Activated CD4-positive, alpha-beta T cell treated with anti-CD3 and anti-CD28 coated beads for 24 hours (primary cell): ENCODE measurements at places on chromosomes 5 and 9.

- no peak for DNase-seq
Measured at GRCh38 chr5:174489215-174489614, 235.2 kb upstream of the MSX2 start.

- no peak for DNase-seq
Measured at GRCh38 chr9:137301081-137301947, 757 bp downstream of the NRARP start.

DNA sequence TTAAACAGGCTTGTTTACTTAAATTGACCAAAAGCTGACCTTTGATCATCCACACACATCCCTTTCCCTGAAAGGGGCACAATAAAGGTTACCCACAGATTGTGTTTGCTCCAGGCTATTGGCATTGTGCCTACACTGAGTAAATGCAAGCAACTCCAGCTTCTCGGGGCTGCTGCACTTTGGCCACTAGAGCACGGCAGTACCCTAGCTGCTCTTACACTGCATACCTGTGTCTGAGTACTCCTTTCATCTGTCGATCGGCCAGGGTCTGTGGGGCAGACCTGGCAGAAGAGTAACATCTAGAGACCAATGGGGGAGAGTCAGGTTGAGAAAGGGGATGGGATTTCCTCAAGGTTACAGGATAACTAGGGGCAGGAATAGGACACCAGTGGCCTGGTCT, 281.9 kb upstream of the NMUR2 start:
- DNase-seq = no peak

- DNase-seq = no peak
Measured at GRCh38 chr5:8934455-8934854, 611.4 kb downstream of the SEMA5A start.

DNA sequence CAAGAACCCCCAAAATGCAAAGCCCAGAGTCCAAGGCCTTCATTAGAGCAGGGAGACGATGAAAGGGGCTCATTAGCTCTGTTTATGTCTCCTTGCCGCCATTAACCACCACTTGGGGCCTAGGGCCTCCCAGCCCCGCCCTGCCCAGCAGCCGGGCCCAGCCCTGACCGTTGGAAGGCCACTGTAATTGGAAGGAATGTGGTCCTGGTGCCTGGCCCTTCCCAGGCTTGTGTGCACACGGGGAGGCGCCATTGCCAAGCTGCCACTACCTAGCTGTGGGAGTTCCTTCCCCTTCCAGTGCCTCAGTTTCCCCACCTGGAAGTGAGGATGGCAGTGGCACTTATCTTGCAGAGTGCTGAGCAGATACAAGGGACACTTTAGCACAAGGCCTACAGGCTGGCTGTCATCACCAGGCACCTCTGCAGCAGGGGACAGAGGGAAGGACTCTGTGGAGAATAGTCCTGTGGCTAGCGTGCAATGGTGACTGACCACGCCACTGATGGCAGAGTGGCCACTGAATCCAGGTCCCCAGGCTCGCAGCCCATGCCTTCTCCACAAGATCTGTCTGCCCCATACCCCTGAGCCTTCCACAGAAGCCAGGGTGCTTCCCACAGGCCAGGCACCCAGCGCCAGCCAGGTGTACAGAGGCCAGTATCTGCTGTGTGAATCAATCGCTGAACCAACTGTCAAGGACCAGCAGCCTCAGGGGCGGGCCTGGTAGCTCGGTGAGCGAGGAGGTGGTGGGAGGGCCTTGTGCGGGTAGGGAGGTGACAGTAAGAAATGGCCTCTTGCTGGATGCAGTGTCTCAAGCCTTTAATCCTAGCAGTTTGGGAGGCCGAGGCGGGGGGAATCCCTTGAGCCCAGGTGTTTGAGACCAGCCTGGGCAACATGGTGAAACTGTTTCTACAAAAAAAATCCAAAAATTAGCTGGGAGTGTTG, 20.8 kb downstream of the GBGT1 start:
- DNase-seq = no peak

DNA sequence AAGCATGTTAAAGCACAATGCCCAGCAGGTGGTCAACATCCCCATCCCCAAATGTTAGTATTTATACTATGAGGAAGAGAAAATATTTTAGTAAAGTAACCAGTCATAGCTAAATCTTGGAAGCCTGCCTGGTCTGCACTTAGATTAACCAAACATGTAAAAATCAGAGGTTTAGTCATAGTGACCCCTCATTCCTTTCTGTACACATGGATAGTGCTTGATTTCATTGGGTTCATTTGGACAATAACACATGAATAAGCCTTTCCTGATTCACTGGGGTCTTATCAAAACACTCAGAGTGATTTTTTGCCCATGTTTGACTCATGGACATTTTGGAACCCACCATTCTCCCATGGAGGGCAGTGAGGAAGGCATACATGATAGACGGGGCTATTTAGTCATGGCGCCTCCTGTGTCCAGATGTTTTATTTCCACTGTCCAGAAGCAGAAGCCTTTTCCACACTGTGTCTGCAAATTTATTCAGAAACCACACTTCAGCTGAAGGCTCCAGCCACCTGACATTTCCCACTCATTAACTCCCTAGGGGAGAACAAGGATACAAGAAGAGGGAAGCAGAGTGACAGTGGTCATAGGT, 32.5 kb downstream of the OR1J1 start:
- DNase-seq = no peak

DNA sequence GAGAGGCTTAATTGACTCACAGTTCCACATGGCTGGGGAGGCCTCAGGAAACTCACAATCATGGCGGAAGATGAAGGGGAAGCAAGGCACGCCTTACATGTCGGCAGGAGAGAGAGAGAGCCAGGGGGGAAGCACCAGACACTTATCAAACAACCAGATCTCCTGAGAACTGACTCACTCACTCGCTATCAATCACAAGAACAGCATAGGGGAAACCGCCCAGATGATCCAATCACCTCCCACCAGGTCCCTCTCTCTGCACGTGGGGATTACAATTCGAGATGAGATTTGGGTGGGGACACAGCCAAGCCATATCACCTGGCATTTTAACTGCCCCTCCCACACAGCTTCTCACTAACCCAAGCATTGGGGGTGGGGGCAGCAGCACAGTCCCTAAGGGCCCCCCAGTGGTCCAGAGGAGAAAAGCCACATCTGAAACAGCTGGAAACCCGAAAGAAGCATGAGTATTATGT, 76.1 kb upstream of the ASS1 start:
- DNase-seq = peak; percentile 29

DNA sequence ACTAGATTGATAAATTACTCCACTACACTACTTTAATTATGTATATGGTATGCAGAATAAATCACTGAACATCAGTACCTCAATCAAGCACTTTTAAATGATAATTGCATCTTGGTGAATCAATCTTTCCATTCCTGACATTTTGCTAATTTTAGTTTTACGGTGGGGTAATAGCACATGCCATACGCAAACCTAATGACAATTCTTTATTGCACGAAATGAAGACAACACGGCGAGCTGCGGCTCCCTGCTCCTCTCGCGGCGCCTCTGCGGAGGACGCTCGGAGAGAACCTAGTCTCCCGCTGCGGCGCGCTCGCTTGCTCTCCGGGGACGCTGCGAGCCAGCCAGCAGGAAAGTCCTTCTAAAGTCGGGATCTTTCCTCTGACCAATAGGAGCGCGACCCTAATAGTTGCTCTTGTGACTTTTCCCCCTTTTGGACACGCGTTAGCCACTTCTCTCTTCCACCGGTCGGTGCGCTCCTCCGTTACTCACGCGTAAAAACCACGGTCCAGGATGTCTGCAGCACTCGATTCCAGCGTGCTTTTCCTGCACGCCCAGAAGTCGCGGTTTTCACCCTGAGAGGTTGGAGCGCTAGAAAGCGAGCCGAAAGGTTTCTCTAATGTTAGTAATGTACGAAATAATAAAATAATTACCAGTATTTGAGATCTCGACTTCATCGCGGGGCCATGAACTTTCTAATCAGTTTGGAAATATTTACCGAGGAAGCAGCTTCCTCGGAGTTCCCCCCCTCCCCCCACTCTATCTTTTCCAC, 1.0 kb upstream of the MEF2C start:
- DNase-seq = no peak
